ENCODE measurements at places on chromosomes 1 and 21. TPM values are rescaled to one million over a fixed set of nuclear protein-coding genes. Genes with fewer than 3 reads are reported as not detected.

- H3K4me3 ChIP-seq: no peak overlapping the region
- no peaks in the 10 kb centered on the region for H3K27me3 ChIP-seq
- no peaks in the 10 kb centered on the region for H3K36me3 ChIP-seq
- DNase-seq: no peak
- H3K4me1 ChIP-seq: no peaks in the 10 kb centered on the region
- H3K27ac ChIP-seq: no peak overlapping the region
Measured at GRCh38 chr1:232340446-232340845, 289.5 kb downstream of the SIPA1L2 start.

DNA sequence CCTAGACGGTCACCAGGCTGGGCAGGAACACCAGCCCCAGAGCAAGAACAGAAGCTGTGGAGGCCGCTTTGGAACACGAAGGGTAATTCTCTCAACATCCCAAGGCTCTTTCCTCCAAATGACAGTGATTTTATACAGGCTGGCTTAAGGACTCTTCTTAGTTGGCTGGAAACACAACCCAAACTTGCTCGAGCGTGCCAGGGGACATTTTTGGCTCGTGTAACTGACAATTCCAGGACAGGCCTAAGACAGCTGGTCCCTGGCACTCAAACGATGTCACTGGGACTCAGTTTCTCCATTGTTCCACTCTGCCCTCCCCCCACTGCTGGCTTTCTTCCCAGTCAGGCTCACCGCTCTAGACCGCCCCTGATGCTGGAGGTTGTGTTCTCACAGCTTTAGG lies 164.7 kb downstream of the NPHP4 start:
- no peaks in the 10 kb centered on the region for H3K36me3 ChIP-seq
- H3K27ac ChIP-seq: no peak overlapping the region
- no peak overlapping the region for H3K4me3 ChIP-seq
- H3K4me1 ChIP-seq: no peaks in the 10 kb centered on the region

GRCh38 chr1:93591676-93592550 lies 89.7 kb downstream of the BCAR3 start:
- H3K36me3 ChIP-seq: peaks cover 77% of the 10 kb centered on the region
- H3K27ac ChIP-seq: no peak overlapping the region
- peaks cover 29% of the 10 kb centered on the region for H3K4me1 ChIP-seq
- no peaks in the 10 kb centered on the region for H3K27me3 ChIP-seq
- no peak for DNase-seq
- H3K4me3 ChIP-seq: no peak overlapping the region

Gene PTTG1IP
- 590 TPM for total RNA-seq

- H3K4me3 ChIP-seq: no peak overlapping the region
- DNase-seq: no peak
- no peaks in the 10 kb centered on the region for H3K36me3 ChIP-seq
Measured at GRCh38 chr1:187042538-187042937, 213.8 kb downstream of the PLA2G4A start.

DNA sequence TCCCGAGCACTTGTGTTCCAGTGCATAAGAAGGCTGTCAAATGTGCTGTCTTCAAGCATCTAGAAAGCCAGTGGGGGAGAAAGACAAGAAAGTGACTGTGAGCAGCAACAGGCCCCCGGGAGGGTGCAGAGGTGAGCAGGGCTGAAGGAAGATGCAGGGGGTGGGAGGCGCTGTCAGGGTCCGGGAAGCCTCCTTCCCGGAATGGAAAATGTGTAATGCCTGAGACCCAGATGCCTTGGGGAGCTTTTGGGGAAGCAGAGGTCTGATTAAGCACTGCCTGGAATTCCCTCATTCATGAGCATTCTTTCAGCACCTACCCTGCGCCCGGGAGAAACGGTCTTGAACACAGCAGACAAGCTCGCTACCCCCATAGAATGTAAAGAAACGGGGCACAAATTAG lies 1.3 kb downstream of the NPHP4 start:
- no peak for DNase-seq
- H3K4me3 ChIP-seq: peak overlapping the region; percentile 64
- H3K36me3 ChIP-seq: no peaks in the 10 kb centered on the region
- H3K4me1 ChIP-seq: peaks cover 12% of the 10 kb centered on the region
- H3K27me3 ChIP-seq: no peaks in the 10 kb centered on the region

Gene LCE1F
- not detected for total RNA-seq

- no peaks in the 10 kb centered on the region for H3K27me3 ChIP-seq
- no peak overlapping the region for H3K4me3 ChIP-seq
- no peak for DNase-seq
- H3K27ac ChIP-seq: no peak overlapping the region
- no peaks in the 10 kb centered on the region for H3K36me3 ChIP-seq
Measured at GRCh38 chr1:200118779-200119505, 91.4 kb downstream of the NR5A2 start.

- no peaks in the 10 kb centered on the region for H3K27me3 ChIP-seq
- H3K27ac ChIP-seq: peak overlapping the region; percentile 61
- peak; percentile 75 for DNase-seq
- no peak overlapping the region for H3K4me3 ChIP-seq
- H3K36me3 ChIP-seq: 0 out of 2 replicates have a peak, but pooled peaks cover 4% of the 10 kb centered on the region
Measured at GRCh38 chr1:53740621-53741105, 1.7 kb upstream of the GLIS1 start.

DNA sequence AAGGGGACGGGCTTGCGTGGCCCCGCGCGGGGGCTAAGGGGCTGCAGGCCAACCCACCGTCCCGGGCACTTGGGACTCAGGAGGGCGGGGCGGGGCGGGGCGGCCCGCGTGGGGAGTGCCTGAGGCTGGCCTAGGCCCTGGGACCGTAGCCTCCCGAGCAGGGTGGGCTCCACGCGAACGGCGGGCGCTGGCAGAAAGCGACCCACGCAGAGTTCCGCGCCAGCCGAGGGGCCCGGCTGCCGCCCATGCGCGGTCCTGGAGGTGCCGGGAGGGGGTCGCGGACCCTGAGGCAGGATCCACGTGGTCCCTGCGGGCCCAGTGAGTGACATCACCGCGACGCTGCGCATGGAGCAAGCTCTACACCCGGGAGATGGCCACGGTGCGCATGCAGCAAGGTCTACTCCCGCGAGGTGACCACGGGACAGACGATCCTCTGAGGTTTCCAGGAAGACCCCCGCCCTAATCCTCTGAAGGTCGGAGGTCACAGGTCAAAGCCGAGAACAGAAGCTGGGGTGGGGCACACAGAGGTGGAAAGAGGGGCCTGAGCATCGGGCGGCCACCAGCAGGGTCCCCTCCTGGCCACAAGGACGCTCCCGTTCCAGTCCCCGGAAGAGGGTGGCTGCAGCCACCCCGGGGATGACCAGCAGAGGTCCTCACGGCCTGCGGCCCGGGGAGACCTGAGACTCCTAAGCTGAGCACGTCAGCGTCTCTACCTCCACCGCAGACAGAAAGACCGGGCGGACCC lies 13.5 kb upstream of the SLC19A1 start:
- H3K4me3 ChIP-seq: peak overlapping the region; percentile 43
- no peaks in the 10 kb centered on the region for H3K27me3 ChIP-seq
- peaks cover 30% of the 10 kb centered on the region for H3K36me3 ChIP-seq
- peaks cover 32% of the 10 kb centered on the region for H3K4me1 ChIP-seq
- DNase-seq: peak; percentile 86

DNA sequence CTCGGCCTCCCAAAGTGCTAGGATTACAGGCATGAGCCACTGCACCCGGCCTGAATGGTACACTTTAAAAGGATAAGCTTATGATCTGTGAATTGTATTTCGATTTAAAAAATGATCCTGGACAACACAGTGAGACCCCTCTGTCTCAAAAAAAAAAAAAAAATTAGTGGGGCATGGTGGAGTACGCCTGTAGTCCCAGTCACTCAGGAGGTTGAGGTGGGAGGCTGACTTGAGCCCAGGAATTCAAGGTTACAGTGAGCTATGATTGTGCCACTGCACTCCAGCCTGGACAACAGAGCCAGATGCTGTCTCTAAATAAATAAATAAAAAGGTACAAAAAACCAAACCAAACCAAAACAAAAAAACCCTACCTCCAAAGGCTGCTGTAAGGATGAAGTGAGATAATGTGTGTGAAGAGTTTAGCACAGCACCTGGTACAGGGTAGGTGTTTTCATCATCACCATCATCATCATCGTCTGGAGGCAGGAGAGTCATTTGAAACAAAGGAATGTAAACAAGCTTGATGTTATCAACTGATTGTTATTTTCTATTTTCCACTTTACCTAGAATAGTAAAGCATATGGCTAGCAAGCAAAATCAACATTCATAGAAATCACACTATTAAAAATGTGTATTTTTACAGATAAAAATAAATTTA lies 22.5 kb upstream of the HTR1D start:
- no peak for DNase-seq
- H3K4me3 ChIP-seq: no peak overlapping the region
- no peaks in the 10 kb centered on the region for H3K27me3 ChIP-seq

DNA sequence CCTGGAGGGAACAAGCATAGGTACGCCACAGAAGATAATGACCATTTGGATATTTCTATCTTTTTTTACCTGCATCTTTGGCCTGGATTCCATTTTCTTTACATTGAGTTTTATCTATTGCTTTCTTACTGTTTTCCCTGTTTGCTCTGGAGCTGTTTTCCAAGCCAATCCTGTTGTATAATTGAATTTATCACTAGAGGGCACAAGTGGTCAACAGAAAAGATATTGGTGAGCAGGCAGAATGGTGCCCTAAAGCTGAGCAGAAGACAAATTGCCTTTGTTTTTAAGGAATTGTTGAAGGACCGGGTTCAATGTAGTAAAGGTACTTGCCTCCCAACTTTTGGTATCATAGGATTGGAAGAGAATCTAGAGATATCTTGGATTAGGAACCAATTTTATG lies 152.8 kb downstream of the PPP1R12B start:
- H3K27ac ChIP-seq: no peak overlapping the region
- DNase-seq: no peak
- no peak overlapping the region for H3K4me3 ChIP-seq
- H3K4me1 ChIP-seq: peaks cover 19% of the 10 kb centered on the region
- H3K36me3 ChIP-seq: no peaks in the 10 kb centered on the region

GRCh38 chr1:49364676-49365075 lies 588.0 kb upstream of the BEND5 start:
- no peak overlapping the region for H3K27ac ChIP-seq
- H3K36me3 ChIP-seq: no peaks in the 10 kb centered on the region
- no peak for DNase-seq
- H3K4me1 ChIP-seq: no peaks in the 10 kb centered on the region

- DNase-seq: no peak
- no peak overlapping the region for H3K27ac ChIP-seq
- H3K27me3 ChIP-seq: no peaks in the 10 kb centered on the region
- H3K36me3 ChIP-seq: no peaks in the 10 kb centered on the region
Measured at GRCh38 chr1:52460694-52461093, 56.3 kb downstream of the PRPF38A start.

DNA sequence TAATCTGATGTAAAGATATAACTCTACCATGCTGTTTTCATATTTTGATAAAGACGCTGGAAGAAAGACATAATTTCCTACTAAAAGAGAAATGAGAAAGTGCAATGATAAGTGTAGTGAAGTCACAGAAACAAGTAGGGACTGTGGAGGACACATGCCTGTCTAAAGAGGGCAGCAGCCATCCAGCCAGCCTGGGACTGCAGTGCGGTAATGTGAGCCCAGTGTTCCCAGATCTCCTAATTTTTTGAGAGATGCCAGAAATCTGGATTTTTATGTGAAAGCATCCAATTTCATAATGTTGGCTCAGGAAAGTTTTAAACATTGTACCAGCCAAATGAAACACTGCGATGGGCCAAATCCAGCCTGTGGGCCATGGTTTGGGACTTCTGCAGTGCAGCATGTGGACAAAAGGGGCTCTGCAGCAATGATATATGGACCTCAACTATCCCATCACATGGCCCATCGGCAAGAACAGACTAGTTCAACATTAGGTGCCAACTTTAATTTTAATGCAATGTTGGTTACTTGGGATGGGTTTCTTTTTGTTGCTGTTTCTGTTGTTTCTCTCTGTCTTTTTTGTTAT lies 329.5 kb downstream of the LTN1 start:
- no peak overlapping the region for H3K4me3 ChIP-seq
- no peak for DNase-seq
- H3K36me3 ChIP-seq: no peaks in the 10 kb centered on the region
- no peak overlapping the region for H3K27ac ChIP-seq
- no peaks in the 10 kb centered on the region for H3K4me1 ChIP-seq

DNA sequence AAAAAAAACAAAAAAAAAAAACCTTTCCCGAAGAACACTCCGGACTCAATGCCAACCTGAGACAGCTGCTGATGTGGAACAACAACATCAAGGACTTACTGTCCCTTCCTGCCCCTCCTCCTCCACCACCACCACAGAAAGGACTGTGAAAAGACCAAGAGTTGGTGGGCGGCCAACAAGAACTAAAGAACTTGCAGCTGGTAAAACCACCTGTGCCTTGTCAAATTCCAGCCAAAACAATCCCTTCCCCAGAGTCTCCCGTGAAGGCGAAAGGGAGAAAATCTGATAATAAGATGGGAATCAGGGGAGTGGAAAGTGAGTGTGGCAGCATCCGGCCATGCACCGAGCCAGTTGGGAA lies 88.9 kb downstream of the PROX1 start:
- H3K4me3 ChIP-seq: no peak overlapping the region
- H3K4me1 ChIP-seq: no peaks in the 10 kb centered on the region
- no peak overlapping the region for H3K27ac ChIP-seq
- no peak for DNase-seq

DNA sequence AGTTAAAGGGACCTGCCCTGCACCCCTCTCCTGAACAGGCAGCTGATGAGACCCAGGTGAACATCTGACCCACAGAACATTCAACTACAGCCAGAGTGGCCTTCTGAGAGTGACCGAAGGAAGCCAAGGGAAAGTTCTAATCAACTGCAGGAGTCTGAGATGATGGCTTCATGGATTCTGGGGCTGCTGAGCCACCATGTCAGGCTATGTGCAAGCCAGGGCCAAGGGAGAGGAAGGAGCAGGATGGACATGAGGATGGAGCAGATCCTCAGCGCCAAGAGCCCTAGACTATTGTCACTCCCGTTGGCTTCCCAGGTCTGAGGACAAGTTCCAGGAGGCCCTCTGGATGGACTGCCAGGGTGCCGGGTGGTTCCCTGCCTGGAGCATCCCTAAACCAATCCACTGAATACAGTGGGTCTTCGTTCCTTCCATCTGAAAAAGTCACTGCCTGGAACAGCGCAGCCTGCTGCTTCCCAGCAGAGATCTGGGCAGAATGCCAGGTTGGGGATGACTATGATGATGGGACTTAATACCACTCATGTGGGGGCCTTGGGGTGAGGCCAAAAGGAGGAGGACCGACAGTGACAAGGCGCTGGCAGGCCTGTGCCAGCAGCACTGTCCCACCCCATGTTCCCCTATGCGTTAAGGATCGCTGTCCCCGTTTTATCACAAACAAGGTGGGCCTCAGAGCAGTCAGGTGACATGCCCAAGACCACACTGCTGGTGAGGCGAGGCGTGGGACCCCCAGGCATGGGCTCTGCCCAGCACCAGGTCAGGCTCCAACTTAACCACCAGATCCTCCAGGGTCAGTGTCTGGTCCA lies 19.8 kb downstream of the SPOCD1 start:
- peak; percentile 89 for DNase-seq
- no peak overlapping the region for H3K27ac ChIP-seq
- no peaks in the 10 kb centered on the region for H3K27me3 ChIP-seq

- no peaks in the 10 kb centered on the region for H3K36me3 ChIP-seq
- H3K4me3 ChIP-seq: no peak overlapping the region
- H3K27me3 ChIP-seq: no peaks in the 10 kb centered on the region
- H3K27ac ChIP-seq: no peak overlapping the region
- H3K4me1 ChIP-seq: no peaks in the 10 kb centered on the region
- DNase-seq: no peak
Measured at GRCh38 chr1:155999964-156000363, 20.8 kb downstream of the SSR2 start.

- H3K27me3 ChIP-seq: no peaks in the 10 kb centered on the region
- H3K27ac ChIP-seq: no peak overlapping the region
- H3K36me3 ChIP-seq: no peaks in the 10 kb centered on the region
- H3K4me1 ChIP-seq: no peaks in the 10 kb centered on the region
Measured at GRCh38 chr1:71587961-71588360, 507.1 kb upstream of the ZRANB2 start.

All from SJSA1 (cell line).